MG63 (cell line): ENCODE measurements at places on chromosomes 6 and 20. TPM values are rescaled to one million over a fixed set of nuclear protein-coding genes. Genes with fewer than 3 reads are reported as not detected.

- DNase-seq: no peak
Measured at GRCh38 chr6:53922539-53922981, 127.8 kb downstream of the LRRC1 start.

DNA sequence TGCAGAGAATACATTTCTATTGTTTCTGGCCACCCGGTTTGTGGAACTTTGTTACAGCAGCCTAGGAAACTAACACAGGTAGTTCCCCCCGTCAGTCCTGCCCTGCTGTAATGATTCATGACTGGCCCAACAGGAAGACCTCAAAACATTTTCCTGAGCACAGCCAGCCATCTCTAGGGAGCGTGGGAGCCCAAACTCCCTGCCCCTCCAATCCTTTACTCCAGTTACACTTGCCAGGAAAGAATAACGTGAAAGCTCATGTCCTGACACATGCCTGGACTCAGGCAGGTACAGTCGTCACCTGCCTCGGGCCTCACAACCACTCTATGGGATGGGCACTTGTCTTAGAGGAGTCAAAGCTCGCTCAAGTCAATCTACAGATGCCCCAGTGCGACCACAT, 8.4 kb downstream of the TXNDC5 start:
- DNase-seq: no peak

DNA sequence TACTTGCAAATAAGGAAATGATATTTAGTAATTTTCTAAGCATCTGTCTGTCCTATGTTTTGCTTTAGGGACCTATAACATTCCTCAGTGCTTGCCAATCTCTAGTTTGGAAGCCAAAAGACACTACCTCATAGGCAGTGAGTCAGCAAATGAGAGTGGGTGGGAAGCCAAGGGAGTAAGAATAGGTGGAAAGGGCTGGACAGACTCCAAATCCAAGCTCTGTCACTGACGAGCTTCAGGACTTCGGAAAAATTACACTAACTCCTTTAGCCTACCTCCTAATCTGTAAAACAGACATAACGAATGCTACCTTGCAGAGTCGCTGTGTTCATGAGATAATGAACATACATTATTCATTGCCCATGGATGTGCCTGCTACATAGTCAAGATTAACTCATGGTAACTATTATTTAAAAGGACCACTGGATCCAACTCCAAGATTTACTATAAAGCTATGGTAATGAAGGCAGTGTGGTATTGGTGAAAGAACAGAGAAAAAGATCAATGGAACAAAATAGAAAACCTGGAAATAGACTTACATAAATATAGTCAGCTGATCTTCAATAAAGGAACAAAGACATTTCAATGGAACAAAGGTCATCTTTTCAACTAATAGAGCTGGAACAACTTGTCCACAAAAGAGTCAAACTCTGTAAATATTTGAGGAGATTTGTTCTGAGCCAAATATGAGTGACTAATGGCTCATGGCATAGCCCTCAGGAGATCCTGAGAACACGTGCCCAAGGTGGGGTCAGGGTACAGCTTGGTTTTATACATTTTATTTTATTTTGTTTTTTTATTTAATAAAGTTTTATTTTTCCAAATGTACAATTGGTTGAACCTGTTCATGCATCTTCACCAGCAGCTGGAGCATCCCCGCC, 64.1 kb downstream of the FAM50B start:
- DNase-seq: peak; percentile 81

The SENP6 gene
- 40.6 and 69.9 TPM in 2 replicates for total RNA-seq
